T-helper 17 cell (primary cell): ENCODE measurements at places on chromosomes 13 and 19. TPM values are rescaled to one million over a fixed set of nuclear protein-coding genes. Genes with fewer than 3 reads are reported as not detected.

GRCh38 chr13:25281935-25282332 lies 5.4 kb downstream of the MTMR6 start:
- peak overlapping the region; percentile 94 for H3K27ac ChIP-seq
- no peak for DNase-seq
- H3K4me1 ChIP-seq: peaks cover 58% of the 10 kb centered on the region
- H3K4me3 ChIP-seq: peak overlapping the region; percentile 70
- H3K36me3 ChIP-seq: peaks cover 12% of the 10 kb centered on the region

Gene IZUMO2
- total RNA-seq: not detected

Gene SERTAD3
- total RNA-seq: 23.5 TPM

DNA sequence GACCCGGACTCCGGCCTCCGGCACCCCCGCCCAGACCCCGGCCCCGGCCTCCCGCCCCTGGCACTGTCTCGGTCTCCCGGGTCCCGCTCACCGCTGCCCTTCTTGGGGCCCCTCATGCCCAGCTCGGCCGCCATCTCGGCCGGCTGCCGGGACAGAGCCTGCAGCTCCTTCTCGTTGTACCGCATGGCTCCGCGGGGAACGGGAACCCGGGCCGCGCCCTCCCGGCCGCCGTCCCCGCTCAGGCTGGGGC lies 140 bp downstream of the PLEKHJ1 start:
- H3K36me3 ChIP-seq: no peaks in the 10 kb centered on the region
- DNase-seq: no peak
- H3K4me1 ChIP-seq: peaks cover 51% of the 10 kb centered on the region
- H3K27ac ChIP-seq: peak overlapping the region; percentile 91

Gene CEACAM19
- total RNA-seq: 0.39 TPM

Gene DNAJB1
- 558 TPM for total RNA-seq

- H3K27me3 ChIP-seq: no peaks in the 10 kb centered on the region
- H3K27ac ChIP-seq: no peak overlapping the region
- DNase-seq: no peak
- H3K4me1 ChIP-seq: no peaks in the 10 kb centered on the region
- H3K4me3 ChIP-seq: no peak overlapping the region
Measured at GRCh38 chr13:91813253-91813652, 414.8 kb downstream of the GPC5 start.

DNA sequence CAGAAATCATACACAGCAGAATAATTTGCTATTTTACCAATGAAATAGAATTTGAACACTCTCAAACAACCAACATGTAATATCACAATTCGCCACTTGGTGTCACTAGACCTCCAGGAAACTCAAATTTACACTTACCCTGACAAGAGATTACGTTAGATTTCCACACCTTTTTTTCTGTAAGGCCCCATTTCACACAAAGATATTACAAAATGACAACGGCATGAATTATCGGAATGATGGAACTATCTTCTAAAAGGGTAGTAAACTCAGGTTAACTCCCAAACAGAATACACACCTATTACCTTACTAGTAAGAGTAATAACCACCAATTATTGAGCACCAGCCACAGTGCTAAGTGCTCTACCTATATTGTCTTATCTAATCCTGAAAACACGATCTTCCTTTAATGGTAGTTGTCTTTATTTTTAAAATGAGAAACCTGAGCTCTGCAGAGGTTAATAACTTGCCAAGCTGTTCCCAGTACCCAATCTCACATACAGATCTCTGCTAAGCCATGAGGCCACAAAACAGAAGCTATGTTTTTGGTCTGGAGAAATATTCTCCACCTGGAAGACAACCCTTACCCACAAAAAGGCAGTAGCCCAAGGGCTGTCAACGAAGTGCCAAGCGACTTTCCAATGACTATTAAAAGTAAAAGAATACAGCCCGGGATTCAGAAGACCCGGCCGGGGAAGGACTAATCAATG lies 152.4 kb downstream of the DCLK1 start:
- peak; percentile 7 for DNase-seq
- peaks cover 3% of the 10 kb centered on the region for H3K4me1 ChIP-seq
- H3K36me3 ChIP-seq: no peaks in the 10 kb centered on the region
- H3K27me3 ChIP-seq: peaks cover 9% of the 10 kb centered on the region

DNA sequence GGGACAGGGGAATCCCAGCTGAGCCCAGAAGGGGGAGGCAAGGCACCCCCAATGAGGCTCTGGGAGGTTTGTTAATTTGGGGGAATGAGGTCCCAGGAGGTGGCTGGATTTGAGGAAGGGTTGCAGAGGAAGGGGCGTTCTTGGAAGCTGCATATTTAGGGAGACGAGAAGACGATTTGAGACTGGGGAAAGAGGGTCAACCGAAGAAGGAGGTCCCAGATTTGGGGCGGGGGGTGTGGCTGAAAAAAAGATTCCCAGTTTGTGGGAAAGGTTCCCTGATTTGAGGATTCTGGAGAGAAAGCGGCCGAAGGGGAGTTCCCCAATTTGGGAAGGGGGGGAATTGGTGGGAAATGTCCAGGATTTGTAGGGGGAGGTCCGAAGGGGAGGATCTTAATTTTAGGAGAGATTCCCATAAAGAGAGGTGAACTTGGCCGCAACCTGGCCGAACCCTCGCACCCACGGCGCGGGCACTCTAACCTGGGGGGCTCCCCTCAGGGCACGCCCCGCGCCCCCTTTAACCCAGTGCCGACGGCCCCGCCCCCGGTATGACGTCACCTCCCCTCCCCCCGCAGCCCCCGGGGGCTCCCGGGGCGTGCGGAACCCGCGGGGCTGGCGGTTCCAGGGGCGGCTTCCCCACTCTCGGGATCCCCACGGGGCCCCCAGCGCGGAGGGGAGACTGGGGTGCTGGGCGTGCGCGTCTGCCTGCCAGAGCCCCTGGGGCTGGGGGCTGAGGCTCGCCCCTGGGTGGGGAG lies 1.2 kb downstream of the PTPRS start:
- peaks cover 12% of the 10 kb centered on the region for H3K36me3 ChIP-seq
- peak overlapping the region; percentile 85 for H3K4me3 ChIP-seq
- H3K27me3 ChIP-seq: peaks cover 67% of the 10 kb centered on the region
- no peak for DNase-seq
- peak overlapping the region; percentile 19 for H3K27ac ChIP-seq
- peaks cover 16% of the 10 kb centered on the region for H3K4me1 ChIP-seq

GRCh38 chr13:94395860-94396259 lies 83.6 kb downstream of the DCT start:
- no peak overlapping the region for H3K27ac ChIP-seq
- H3K27me3 ChIP-seq: peaks cover 46% of the 10 kb centered on the region
- H3K36me3 ChIP-seq: no peaks in the 10 kb centered on the region
- no peaks in the 10 kb centered on the region for H3K4me1 ChIP-seq
- no peak for DNase-seq
- no peak overlapping the region for H3K4me3 ChIP-seq

Gene ZNF724
- 3.2 TPM for total RNA-seq

Gene PRR22
- total RNA-seq: 3.9 TPM

- H3K27me3 ChIP-seq: no peaks in the 10 kb centered on the region
- no peaks in the 10 kb centered on the region for H3K36me3 ChIP-seq
- H3K4me3 ChIP-seq: no peak overlapping the region
Measured at GRCh38 chr13:62418872-62419271, 1003.2 kb upstream of the PCDH20 start.

Gene SELENOV
- total RNA-seq: not detected

- H3K4me1 ChIP-seq: peaks cover 2% of the 10 kb centered on the region
- H3K27ac ChIP-seq: no peak overlapping the region
- peaks cover 15% of the 10 kb centered on the region for H3K27me3 ChIP-seq
- H3K4me3 ChIP-seq: no peak overlapping the region
- no peaks in the 10 kb centered on the region for H3K36me3 ChIP-seq
Measured at GRCh38 chr13:48741377-48741776, 87.6 kb downstream of the CYSLTR2 start.

Gene TLE5
- 869 TPM for total RNA-seq

DNA sequence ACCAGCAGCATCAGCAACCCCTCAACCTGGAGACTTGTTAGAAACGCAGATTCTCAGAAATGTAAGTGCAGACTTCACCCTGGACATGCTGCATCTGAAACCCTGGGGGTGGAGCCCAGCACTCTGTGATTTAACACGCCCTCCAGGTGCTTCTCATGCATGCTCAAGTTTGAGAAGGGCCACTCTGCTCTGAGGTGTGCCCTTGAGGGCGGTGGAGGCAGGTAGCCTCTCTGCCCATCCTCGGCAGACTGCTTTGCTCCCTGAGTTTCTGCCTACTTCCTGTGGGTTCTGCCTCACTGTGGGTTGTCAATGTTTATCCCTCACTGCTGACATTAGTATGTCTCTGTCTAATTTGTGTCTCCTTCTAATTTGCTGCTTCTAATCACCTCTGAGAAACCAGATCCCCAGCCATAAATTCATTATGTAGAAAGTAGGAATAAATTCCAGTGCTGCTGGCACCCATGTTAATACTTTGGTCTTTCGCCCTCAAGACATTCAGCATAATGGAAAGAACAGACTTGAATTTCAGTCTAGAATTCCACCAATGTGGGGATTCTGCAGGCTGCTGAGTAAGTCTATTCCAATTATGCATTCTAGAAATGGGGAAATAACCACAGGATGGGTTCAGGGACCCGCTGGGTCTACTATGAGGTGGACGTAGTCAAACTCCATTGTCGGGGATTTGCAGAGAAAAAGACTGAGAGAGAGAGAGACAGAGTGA lies 51.3 kb upstream of the CYSLTR2 start:
- H3K4me1 ChIP-seq: peaks cover 10% of the 10 kb centered on the region
- peaks cover 6% of the 10 kb centered on the region for H3K27me3 ChIP-seq
- H3K36me3 ChIP-seq: peaks cover 5% of the 10 kb centered on the region
- H3K27ac ChIP-seq: peak overlapping the region; percentile 44

Gene TMEM255B
- 0.86 TPM for total RNA-seq

- H3K4me3 ChIP-seq: no peak overlapping the region
- no peak for DNase-seq
- no peaks in the 10 kb centered on the region for H3K4me1 ChIP-seq
- H3K27ac ChIP-seq: no peak overlapping the region
- no peaks in the 10 kb centered on the region for H3K27me3 ChIP-seq
- H3K36me3 ChIP-seq: no peaks in the 10 kb centered on the region
Measured at GRCh38 chr13:73162912-73163911, 104.4 kb downstream of the KLF5 start.

Gene SIGLEC12
- not detected for total RNA-seq
